Stimulated activated CD4-positive, alpha-beta T cell treated with anti-CD3 and anti-CD28 coated beads, Interleukin-12 subunit alpha, Interleukin-12 subunit beta, amount 100 ng/mL, for 24 hours (primary cell): ENCODE measurements at places on chromosomes 7 and 10.

- no peak for DNase-seq
Measured at GRCh38 chr10:70607936-70608335, 5.4 kb upstream of the PRF1 start.

GRCh38 chr7:106462914-106463482 is 178.2 kb upstream of the NAMPT start:
- DNase-seq = no peak

DNA sequence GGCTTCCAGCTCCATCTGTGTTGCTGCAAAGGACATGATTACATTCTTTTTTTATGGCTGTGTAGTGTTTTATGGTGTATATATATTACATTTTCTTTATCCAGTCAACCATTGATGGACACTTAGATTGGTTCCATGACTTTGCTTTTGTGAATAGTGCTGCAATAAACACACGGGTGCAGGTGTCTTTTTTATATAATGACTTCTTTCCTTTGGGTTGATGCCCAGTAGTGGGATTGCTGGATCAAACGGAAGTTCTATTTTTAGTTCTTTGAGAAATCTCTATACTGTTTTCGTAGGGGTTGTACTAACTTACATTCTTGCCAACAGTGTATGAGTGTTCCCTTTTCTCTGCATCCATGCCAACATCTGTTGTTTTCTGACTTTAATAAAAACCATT is 189.7 kb downstream of the ACTR3B start:
- no peak for DNase-seq

- no peak for DNase-seq
Measured at GRCh38 chr10:113273181-113274163, 279.4 kb upstream of the HABP2 start.

GRCh38 chr10:43912469-43912868 is 263.8 kb upstream of the ZNF32 start:
- no peak for DNase-seq

DNA sequence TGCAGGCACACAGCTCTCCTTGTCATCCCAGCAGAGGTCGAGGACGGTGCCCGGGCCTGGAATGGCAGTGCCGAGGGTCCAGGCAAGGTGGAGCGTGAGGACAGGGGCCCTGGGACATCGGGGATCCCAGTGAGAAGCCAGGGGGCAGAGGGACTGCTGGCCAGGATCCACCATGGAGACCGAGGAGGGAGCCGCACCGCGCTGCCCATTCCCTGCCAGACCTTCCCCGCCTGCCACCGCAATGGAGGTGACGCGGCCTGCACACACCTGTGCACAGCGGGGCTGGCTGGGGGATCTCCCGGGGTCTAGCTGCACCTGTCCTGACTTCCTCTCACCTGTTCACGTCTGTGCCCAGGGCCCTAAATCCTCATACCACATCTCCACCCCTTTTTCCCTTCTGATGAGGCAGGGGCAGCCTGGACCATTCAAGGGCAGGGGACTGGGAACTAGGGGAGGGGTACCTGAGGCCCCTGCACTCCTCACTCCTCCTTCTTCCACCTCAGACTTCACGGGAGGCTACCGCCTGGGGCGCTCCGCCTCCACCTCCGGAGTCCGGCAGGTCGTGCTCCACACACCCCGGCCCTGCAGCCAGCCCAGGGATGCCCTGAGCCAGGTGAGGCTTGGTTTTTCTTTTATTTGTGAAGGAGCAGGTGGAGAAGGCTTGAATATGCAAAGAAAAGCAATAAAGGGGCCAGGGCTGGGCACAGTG is 6.9 kb downstream of the NYAP1 start:
- DNase-seq = no peak
